Bronchial epithelial cell (primary cell): ENCODE measurements at places on chromosomes 7 and 10.

DNA sequence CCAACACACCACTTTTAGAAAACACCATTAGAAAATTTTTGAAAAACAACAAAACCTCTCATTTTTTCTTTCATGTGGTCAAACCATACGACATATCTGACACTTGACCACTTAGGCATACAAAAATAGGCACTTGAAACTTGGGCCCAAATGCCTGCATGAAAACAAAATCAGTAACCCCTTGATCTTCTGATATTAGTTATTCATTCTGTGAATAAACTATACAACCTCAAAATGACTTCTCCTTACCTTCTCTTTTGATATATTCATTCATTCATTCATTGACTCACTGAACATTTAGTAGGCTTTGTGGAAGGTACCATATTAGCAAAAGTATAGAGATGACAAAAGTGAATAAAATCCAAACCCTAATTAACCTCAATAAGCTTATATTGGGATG, 26.4 kb downstream of the ITGB1 start:
- no peak for DNase-seq

DNA sequence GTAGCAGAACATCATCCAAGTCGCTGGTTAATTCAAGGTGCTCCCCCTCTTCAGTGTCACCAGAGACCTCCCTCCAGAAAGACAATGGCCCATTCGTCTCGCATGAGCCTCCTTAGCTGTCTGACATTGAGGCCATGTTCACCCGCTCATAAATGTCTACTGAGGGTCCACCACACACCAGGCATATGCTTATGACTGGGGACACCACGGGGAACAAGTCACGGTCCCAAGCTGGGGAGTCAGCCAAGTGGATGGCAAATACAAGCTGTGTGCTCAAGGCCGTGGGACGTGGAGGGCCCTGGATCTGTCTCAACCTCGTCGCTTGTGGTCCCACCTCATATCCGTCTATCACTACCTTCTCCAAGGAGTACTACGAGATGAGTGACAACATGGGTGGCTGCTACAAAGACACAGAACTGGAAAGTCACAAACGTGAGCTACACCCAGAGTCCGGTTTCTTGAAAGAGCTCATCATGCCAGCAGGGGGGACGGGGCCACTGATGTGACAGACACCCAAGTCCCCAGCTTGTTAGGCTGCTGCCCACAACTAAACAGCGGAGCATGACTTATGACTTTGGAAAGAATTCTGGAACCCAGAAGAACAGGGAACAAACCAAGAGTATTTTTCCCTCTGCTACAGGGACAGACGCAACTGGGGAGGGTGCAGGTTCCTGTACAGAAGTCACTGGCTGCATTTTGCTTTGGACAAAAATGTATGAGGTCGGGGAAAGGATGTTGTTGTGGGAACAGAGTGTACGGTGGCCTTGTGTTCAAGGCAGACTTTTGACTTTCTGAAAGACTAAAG, 189.6 kb downstream of the COBL start:
- no peak for DNase-seq

- peak; percentile 1 for DNase-seq
These were observed 1086.9 kb downstream of the XPNPEP1 start for GRCh38 chr10:108836362-108836761.

- DNase-seq: no peak
These were observed 206.1 kb upstream of the CELF2 start for GRCh38 chr10:10811562-10811961.

- DNase-seq: no peak
These were observed 36.2 kb upstream of the SDK1 start for GRCh38 chr7:3264693-3265339.

DNA sequence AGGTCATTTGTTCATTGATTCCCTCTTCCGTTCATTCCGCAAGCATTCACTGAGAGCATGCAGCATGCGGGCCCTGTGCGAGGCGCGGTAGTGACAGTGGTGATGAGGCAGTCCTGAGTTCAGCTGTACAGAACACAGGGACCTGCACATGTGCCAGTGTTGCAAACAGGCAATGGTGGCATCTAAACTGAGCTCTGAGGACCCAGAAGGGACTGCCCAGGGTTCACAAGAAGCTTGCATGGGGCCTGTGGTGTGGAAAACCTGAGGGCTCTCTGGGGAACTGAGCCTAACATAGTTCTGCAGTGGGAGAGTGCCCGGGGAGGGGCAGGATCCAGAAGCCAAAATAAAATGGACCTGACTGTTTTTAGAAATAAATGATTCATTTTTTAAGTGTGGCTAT, 13.2 kb downstream of the ZNF488 start:
- no peak for DNase-seq

GRCh38 chr10:61975391-61975932, 74.0 kb downstream of the ARID5B start:
- DNase-seq: peak; percentile 82

DNA sequence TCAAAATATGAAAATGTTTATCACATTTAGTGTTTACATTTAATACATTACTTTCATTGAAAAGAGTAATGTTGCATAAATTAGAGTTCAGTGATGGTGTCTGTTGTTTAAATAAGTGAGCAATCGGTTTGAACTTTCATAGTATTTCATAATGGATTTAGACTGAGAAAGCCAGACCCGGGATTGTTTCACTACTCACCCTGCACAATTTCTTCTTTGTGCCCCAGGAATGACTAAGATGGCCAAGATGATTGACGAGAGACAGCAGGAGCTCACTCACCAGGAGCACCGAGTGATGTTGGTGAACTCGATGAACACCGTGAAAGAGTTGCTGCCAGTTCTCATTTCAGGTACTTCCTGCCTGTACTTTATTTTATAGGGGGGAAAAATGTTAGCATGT, 74.6 kb downstream of the VCL start:
- no peak for DNase-seq

GRCh38 chr10:66982792-66983474, 57.1 kb downstream of the LRRTM3 start:
- no peak for DNase-seq

DNA sequence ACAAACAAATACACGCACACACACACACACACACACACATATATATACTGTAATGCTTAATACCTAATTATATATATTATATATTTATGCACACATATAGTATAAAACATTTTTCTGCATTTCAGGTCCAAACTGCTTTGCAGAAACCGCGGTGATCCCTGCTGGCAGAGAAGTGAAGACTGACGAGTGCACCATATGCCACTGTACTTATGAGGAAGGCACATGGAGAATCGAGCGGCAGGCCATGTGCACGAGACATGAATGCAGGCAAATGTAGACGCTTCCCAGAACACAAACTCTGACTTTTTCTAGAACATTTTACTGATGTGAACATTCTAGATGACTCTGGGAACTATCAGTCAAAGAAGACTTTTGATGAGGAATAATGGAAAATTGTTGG, 138.5 kb downstream of the VWC2 start:
- no peak for DNase-seq

DNA sequence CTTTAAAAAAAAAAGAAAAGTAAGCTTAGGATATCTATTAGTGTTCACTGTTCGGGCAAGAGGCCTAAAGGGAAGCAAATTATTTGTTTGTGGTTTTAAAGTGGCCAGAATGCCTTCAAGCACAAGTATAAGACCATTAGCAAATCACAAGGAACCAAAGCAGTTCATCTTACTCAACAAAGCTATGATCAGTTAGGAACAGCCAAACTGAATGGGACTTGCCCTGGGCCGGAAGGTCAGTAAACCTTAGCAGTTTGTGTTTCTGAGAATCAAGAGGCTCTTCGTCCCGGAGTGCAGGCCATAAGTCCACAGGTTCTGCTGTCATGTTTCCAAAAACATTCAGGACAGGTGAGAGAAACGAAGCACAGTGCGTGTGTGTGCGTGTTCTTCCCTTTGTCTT, 4.5 kb downstream of the FBXW4 start:
- no peak for DNase-seq

DNA sequence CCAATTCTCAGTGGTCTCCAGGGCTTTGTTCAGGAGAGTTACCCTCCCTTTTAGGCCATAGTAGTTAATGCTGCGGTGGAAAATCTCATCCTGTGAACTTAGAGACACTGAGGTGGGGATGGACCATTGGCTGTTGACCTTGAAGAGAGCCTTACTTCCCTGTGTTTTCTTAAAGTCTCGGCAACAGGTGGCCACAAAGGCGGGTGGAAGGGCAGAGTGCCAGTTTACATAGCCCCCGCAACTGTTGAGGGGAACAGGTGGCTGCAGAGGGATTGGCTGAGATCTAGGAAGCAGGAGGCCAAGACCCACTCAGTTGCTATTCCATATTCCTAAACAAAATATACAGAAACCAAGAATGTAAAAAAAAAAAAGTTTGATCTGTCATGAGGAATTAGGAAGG, 160.6 kb downstream of the ST7 start:
- DNase-seq: no peak

DNA sequence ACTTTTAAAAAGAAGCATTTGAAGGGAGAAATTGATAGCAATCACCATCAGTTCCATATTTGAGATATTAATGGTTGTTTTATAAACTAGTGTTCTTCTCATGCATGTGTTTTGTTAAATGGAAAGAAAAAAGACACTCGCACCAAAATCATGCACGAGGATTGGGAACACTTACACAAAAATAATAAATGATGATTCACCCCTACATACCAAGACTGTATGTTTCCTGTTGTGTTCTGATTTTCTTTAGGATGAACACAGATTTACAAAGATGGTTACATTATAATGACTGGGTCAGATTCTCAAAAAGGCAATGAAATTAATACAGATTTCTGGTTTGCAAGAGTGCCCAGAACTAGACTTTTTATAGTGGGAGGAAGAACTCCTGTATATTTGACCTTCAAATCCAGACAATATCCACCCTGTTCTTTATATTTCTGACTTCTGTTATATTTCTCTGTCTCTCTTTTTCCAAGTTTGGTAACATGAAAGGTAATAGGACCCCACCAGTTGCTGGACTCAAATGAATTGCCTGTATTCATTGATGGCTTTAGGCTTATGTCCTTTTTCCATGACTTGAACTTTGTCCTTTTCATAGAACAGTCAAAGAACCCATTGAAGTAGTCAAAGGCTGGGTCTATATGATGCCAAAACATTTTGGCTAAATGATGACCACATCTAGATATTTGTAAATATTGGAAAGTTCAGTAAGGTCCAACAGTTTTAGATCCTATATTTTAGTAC, 54.4 kb downstream of the SEMA3A start:
- DNase-seq: peak; percentile 33

DNA sequence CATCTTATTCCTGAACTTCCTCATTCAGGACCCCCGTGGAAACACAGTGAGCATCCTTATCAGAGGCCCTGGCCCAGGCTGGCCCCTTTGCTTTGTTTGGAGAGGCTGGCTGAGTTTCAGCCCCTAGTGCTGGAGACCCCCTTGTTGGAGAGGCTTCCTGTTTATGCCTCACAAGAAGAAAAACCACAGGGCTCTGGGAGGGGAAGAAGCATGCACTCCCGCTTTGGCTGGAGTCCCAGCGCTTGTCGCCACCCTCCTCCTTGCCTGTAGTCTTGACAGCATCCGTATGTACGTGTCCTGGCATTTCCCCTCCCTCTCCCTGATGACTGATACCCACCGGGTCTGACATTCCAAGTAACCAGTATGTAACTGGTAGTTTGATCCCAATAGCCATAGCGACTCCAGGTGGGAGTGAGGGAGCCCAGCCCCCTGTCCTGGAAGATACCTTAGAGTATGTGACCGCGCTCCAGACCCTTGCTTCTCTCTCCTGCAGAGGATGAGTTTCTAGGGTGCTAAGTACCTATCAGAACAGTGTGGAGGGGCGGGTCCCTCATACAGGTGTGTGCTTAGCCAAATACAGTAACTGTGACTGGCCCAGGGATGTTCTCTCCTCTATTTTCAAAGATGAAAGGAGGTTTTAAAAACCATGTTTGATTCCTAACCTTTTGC, 6.9 kb upstream of the ATP6V0E2 start:
- peak; percentile 76 for DNase-seq

- DNase-seq: no peak
These were observed 6.3 kb downstream of the IQCE start for GRCh38 chr7:2564970-2565540.

GRCh38 chr7:152000191-152000590, 25.3 kb upstream of the GALNT11 start:
- no peak for DNase-seq

DNA sequence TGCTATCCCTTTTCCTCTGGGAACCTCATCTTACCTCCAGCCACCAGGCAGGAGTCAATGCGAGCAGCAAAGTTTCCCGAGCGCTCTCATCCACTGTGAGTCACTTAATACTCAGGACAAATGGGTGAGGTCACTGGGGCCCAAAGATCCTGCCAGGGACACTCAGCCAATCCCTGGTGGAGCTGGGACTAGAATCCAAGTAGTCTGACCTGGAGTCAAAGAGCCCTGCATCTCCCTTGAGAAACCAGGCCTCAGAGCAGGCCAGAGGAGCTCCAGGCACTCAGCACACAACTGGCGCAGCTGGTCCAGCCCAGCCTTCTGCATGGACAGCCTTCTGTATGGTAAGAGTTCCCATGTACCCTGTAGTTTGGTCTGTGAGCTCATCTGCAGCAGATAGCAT, 142.3 kb downstream of the MAPK8 start:
- DNase-seq: peak; percentile 60

DNA sequence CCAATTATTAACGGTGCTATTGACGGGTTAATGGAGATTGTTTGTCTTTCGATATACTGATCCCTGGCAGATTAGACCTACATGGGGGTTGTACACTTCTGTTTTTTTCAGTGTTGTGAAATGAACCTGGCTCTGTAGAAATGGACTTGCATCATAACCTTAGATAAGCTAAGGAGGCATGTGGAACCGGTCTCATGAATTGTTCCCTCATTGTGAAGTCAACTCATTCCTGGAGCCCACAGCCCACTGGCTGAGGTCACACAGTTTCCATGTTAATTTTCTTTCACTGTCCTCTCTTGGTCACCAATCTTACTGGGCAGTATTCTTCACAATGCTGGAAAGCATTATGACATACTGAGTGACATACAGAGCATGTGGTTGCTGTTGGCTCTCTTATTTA, 202.8 kb downstream of the BMPER start:
- DNase-seq: peak; percentile 12

DNA sequence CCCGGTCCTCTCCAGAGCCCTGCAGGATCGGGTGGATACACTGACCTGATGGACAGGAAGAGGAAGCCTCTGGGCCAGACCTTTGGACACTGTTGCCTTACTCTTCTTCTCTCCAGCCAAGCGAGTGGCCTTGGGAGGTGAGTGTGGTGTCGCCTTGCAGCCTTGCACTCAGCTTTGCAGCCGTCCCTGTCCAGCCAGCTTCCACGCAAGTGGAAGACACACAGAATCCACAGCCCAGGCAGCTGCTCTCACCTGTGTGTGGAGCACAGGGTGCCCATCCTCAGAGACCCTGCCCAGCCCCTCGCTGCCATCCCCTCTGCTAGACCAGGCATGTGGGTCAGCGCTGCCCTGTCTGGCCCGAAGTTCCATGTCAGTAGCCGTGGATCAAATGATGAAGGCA, 239.1 kb downstream of the EBF3 start:
- DNase-seq: no peak

- DNase-seq: peak; percentile 3
These were observed 348.1 kb upstream of the VWC2 start for GRCh38 chr7:49425277-49425818.

- DNase-seq: no peak
These were observed 937.1 kb upstream of the C7orf33 start for GRCh38 chr7:147653456-147653855.

- no peak for DNase-seq
These were observed 33.5 kb downstream of the COL13A1 start for GRCh38 chr10:69835233-69835632.
